GM06990 (cell line): ENCODE measurements at places on chromosomes 1 and 21.

GRCh38 chr21:25560271-25560685, 47.0 kb downstream of the MRPL39 start:
- DNase-seq, result no peak

GRCh38 chr1:3369446-3370076, 84.9 kb upstream of the ARHGEF16 start:
- DNase-seq, result no peak

GRCh38 chr1:206782448-206782847, 10.2 kb upstream of the IL10 start:
- peak; percentile 73 for DNase-seq

- DNase-seq, result no peak
Observed at GRCh38 chr1:90512441-90512840, 204.7 kb downstream of the BARHL2 start.

DNA sequence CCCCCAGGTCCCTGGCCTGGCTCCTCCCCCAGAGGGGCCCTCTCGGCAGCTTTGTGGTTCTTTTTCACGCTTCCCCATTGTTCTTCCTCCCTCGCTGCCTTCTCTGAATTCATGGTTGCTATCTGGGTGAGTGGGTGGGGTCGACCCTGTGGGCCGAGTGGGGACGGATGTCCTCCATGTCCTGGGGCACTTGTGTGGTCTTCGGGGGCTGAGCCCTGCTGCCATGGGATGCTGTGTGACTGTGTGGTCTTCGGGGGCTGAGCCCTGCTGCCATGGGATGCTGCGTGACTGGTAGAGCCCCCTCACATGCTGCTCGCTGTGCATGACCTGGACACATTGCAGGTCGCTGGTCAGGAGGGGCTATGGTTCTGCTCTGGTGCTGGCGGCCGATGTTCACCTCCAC, 21.6 kb upstream of the DIP2A start:
- DNase-seq, result no peak

DNA sequence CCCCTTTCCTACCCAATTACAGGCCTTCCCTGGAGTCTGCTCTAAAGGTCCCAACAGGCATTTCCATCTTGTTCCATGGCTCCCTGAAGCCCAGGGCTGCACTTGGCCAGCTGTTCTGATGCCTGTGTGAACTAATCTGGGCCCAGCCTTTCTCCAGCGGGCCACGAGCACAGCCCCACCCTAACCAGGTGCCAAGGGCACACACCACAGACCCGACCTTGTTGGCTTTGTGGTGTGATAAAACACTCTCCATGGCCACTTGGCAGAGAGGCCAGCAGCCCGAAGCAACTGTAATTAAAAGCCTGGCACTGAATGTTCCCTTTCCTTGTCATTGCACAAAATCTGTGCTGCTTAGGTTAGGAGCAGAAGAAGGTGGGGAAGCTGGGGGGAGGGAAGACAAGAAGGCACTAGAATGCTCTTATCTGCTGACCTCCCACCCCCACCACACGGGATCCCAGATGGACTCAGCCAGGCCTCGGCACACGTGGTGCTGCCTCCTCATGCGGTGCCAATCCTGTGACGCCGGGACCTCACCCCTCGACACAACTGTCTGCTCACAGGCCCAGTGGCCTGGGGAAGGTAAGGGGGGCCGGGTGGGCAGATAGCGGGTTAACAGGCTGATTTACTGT, 9.9 kb downstream of the HCRTR1 start:
- DNase-seq, result no peak

- DNase-seq, result no peak
Observed at GRCh38 chr1:239891621-239892358, 199.9 kb upstream of the FMN2 start.

- DNase-seq, result no peak
Observed at GRCh38 chr21:42937960-42938605, 12.7 kb upstream of the ERVH48-1 start.

DNA sequence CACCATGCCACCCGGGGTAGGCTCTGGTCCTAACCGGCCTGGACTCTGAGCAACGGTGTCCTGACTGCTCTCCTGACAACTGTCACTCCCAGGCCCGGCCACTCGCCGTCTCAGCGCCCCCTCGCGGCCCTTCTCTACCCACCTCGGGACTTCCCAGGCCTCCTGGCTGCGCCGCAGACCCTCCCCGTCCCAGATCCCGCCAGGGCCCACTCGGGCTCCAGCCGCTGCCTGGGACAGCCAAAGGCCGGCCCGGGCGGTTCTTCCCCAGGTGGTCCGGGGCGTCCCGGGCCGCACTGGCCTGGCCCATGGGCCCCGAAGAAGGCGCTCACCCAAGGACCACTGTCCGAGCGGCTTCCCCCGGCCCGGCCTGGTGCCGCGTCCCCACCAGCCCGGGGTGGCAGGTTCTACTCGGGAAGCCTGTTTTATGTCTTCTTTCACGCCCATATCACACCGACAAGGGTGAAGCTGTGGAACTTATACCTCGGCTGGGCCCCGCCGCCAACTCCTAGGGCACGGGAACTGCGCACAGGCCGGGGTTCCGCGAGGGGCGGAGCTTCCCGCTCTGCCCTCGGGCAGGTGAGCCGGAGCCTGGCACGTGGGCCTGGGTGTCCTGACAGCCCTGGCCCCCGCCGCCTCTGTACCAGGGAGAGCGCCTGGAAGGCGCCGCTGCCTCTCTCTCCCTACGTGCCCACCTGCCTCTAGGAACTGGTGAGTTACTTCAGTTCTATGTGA, 138.3 kb downstream of the TTLL7 start:
- DNase-seq, result peak; percentile 74

DNA sequence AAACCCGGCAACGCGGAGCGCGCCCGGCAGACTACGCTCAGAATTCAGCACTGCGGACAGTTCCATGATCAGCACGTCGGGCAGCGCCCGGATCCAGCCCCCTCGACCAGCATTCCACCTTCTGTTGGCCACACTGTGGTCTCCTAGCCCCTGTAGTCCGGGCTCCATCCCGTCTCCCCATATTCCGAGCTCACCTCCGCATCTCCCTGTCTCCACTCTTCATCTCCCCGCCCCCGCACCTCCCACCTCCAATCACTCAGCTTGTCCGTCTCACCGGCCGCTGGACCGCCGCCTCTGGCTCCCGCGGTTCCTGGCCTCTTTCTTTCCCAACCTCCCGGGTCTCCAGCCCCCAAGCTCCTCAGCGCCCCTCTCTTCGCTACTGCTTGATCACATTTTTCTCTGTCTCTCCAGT, 500 bp downstream of the EPHA10 start:
- DNase-seq, result no peak

- DNase-seq, result no peak
Observed at GRCh38 chr1:218350035-218350525, 4.9 kb downstream of the TGFB2 start.

- DNase-seq, result no peak
Observed at GRCh38 chr1:110645821-110646735, 28.7 kb downstream of the KCNA3 start.

GRCh38 chr1:234398849-234399381, 25.7 kb downstream of the COA6 start:
- peak; percentile 61 for DNase-seq

GRCh38 chr1:119327450-119328155, 41.0 kb upstream of the HAO2 start:
- peak; percentile 48 for DNase-seq

DNA sequence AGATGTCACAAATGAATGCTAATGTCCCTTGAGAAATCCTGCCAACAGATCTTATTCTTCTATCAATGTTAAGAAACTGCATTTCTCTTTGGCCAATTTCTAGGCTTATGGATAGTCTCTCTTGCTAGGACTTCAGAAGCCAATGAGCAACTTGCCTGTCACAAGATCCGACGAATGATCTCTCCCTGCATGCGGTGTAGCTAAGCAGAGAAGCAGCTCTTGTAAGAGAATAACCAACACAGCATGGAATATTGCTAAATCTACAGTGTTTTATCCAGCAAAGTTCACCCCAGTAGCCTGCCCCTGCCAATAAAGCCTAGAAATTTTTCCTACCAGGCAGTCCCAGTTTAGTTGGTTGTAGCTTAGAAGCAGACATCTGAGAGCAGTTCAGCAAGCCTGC, 2.1 kb upstream of the SLC44A5 start:
- DNase-seq, result no peak

DNA sequence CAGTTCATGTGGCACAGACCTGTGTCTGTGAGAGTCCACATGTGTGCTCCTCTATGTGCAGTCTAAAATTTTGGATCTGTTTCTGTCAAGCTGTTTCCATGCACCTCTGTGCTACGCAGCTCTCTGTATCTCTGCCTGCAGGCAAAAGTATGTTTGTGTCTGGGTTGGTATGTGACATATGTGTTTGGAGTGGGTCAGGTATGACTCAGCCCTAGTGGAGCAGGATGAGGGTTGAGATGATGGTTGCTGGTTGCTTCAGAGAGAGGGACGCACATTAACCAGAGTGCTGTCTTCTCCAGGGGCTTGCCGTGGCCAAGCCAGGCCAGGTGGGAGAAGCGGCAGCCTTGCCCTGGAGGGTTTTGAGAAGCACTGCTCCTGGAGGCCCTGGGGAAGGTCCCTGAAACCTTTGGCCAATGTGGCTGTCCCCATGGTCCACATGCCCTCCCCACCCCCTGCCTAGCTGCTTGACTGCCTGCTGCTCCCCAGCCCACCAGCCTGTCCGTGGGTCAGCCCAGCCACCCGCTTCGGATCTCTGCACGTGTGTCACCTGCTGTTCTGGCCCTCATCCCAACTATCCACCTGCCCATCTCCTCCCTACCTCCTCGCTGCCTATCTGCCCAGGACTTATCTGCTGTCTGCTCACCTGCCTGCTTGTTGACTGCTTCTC, 4.1 kb upstream of the EVA1B start:
- no peak for DNase-seq

DNA sequence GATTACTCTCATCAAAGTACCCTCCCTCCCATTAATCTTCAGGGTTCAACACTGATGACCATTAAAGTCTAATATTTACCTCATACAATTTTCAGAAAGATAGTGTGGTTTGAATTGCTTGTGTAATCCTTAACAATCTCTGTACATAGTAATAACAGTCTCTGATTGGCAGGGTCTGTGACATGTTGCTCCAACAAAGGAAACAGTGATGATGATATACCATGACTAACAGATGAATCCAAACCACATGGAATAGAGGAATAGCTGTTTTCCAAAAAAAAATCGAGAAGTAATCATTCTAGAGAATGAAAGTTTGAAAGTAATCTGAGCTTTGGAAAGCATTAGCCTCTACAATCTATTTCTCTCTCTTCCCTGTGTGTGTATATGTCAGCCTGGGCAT, 610.1 kb upstream of the NEGR1 start:
- DNase-seq, result no peak

DNA sequence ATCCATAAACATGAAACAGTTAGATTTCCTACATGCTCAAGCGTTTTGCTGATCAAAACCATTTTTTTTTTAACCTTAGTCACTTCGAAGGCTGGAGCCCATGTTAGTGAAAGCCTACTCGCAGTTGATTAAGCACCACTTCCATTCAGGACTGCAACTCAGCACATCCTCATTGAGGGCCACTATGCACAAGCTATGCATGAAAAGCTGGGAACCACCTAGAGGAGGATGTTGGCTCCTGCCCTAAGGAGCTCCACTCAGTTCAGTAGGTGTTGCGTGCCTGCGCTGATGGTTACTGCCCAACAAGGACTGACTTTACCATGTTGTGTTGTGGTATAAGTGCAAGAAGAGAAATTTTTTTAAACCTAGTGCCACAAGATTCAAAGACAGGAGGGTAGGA, 181.4 kb upstream of the L1TD1 start:
- no peak for DNase-seq

- no peak for DNase-seq
Observed at GRCh38 chr1:107820801-107821200, 144.2 kb downstream of the VAV3 start.

- no peak for DNase-seq
Observed at GRCh38 chr1:235067396-235068157, 61.1 kb downstream of the TOMM20 start.

GRCh38 chr1:172148213-172148612, 272.3 kb upstream of the C1orf105 start:
- DNase-seq, result no peak

- DNase-seq, result no peak
Observed at GRCh38 chr1:51532853-51533252, 13.8 kb upstream of the EPS15 start.

DNA sequence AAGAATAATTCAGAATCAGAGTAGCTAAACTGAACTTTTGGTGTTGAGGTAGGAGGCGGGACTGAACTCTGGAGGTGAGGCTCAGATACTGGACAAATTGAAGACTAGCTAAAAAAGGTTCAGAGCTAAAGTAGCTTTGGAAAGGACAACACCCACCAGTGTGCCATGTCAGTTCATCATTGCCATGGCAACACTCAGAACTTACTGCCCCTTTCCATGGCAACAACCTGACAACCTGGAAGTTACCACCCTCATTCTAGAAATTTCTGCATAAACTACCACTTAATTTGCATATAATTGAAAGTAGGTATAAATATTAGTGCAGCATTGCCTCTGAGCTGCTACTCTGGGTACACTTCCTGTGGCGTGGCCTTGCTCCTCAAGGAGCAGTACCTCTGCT, 30.3 kb upstream of the POGK start:
- DNase-seq, result no peak

DNA sequence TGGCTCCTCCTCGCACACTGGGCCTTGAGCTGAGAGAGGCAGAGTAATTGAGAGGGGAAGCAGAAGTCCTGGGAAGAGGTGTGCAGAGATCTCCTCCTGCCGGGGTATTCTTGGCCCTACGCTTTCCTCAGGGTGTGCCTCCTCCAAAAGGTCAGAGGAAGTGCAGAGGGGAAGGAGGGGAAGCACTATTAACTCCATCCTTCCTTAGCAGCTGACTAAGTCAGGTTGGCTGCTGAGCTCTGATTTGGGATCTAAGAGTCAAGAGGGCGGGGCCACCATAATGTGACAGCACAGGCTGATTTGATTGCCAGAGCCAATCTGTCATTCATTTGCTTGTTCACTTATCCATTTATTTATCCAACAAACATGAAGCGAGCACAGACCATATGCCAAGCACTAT, 12.3 kb downstream of the ATP2B4 start:
- DNase-seq, result no peak

GRCh38 chr1:19582318-19582717, 61.8 kb upstream of the NBL1 start:
- peak; percentile 59 for DNase-seq

DNA sequence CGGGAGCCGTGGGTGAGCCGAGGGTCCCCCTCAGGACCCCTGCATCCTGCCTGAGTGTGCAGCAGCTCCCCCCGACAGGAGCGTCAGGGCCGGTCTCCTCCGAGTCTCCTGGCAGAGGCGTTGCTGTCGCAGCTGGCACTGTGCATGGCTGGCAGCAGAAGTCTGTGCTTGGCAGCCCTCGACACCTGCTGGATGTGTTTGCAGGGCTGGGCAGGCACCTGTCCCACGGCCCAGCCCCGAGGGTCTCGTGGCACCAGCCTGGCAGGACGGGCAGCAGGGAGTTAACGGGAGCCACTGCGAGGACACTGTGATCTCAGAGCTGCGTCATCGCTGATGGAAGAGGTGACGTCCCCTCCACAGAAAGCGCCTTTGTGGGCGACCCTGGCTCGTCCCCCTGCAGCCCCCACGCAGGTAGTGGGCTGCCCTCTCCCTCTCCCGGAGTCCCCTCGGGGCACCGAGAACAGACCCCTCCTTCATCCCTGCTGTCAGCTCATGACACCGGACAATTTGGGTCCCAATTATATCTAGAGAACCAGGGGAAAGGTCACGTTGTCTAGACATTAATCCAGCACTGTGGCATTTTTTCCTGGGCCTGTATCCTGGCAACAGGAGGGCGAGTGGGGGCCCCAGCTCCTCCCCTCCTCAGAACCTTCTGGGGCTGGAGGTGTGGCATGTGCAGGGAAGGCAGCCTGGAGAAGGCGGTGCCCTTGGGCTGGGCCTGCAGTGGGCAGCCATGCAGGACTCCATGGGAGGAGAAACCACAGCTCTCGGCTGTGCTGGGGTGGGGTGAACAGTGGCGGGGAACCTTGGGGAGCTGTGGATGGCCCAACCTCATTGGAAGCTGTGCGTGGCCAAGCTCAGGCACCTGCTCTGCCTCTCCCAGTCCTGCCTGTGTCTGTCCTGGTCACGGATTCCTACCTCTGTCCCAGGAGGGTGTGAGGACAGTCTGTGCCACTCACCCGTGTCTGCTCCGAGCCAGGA, 15.4 kb downstream of the COL18A1 start:
- no peak for DNase-seq
